Ureter (tissue), 1 donor: ENCODE measurements at places on chromosomes 4 and X. TPM values are rescaled to one million over a fixed set of nuclear protein-coding genes. Genes with fewer than 3 reads are reported as not detected.

DDIT4L gene
- total RNA-seq = 0.44 TPM

GRCh38 chrX:71919431-71919830, 8.8 kb downstream of the NHSL2 start:
- no peak for DNase-seq

- no peak for DNase-seq
Measured at GRCh38 chr4:74603186-74603585, 158.2 kb downstream of the AREG start.

DNA sequence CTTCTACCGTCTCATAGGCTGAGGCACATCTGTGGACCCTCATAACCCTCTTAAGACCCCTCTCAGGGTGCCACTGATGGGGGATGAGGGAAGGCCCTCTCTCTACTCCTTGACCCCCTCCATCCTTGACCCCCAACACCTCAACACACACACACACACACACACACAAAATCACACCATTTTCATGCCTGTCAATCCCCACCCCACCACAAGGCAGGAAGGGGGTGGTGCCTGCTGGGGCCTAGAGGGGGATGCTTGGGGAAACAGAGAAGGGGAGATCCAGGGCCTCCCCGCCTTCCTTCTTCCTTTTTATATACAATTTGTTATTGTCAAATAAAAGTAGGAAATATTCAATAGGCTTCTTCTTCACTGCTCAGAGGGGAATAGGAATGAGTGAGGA, 1.2 kb upstream of the EBP start:
- no peak for DNase-seq

DNA sequence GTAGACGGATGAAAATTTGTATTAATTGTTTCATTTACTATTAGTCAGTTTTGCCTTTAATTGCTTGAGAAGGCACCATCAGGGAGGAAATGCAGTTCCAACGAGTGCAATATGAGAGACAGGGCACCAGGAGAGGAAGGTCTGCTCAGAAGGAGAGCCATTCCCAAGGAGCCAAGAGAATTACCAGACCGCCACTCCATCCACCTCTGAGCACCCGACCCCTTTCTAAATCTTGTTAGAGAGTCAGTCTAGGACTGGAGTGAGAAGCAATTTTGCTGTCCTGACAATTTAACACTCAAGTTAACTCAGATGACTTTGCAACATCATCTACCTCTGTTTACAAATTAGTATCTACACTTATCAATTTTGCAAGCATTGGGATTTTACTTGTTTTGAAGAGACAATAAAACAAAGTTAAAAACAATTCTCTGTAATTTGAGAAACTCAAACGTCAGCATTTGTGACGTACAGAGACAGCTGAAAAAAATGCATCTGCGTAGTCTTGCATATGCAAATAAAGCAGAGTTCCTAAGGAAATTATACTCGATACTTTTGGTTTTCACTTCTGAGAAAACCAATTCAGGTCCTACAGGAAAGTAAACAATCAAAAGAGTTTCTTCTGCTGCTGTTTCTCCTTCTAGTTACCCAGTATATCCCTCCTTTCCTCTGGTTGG, 1704.7 kb upstream of the TENM3 start:
- no peak for DNase-seq

GRCh38 chr4:98775672-98776071, 117.3 kb upstream of the TSPAN5 start:
- DNase-seq = no peak

SHOX gene
- total RNA-seq = not detected
